ENCODE measurements at places on chromosomes 11 and 22. TPM values are rescaled to one million over a fixed set of nuclear protein-coding genes. Genes with fewer than 3 reads are reported as not detected.

ALDH3B1 gene
- 3.8 TPM for total RNA-seq

ARVCF gene
- total RNA-seq, result 32.9 TPM

DNA sequence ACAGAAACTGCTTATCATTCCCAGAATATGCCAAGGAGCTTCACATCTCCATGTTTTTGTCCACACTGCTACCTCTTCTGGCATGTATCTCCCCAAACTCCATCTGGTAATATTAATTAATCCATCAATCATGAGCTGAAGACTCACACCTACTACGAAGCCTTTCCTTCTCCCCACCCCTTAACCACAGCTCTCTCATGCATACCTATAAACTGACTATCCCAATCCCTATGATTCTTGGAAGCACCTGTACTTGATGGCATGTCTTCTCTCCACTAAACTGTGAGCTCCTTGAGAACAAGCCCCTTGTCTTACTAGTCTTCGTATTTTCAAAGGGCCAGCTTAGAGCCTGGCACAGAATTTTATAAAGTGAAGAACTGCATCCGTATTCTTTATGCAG lies 47.3 kb downstream of the RELT start:
- no peak for DNase-seq

GAB4 gene
- not detected for total RNA-seq

DNA sequence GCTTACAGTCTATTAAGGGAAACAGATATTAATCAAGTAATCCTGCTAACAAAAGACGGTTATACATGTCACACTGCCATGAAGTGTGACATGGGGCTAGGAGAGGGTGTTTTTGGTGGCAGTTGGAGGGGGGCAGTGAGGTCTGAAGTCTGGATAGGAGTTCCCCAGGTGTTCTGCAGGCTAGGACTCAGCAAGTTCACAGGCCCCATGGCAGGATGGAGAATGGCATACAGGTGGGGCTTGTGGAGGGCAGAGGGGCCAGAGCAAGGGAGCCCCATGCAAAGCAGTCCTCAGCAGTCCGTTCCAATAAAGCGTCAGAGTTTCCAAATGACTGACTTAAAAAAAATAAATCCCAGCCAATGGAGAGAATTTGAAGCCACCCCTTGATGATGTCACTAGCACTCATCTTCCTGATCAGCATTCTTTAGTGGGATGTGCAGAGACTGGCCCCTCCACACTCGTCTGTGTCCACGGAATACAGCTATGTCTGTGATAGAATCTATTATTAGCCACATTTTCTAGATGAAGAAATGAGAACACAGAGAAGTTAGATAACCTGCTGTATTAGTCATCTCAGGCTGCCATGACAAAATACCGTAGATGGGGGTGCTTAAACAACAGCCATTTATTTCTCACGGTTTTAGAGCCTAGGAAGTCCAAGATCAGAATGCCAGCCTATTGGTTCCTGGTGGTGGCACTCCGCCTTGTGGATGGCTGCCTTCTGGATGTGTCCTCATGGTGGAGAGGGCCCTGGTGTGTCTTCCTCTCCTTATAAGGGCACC lies 32.6 kb downstream of the PRDM11 start:
- DNase-seq, result no peak

DNA sequence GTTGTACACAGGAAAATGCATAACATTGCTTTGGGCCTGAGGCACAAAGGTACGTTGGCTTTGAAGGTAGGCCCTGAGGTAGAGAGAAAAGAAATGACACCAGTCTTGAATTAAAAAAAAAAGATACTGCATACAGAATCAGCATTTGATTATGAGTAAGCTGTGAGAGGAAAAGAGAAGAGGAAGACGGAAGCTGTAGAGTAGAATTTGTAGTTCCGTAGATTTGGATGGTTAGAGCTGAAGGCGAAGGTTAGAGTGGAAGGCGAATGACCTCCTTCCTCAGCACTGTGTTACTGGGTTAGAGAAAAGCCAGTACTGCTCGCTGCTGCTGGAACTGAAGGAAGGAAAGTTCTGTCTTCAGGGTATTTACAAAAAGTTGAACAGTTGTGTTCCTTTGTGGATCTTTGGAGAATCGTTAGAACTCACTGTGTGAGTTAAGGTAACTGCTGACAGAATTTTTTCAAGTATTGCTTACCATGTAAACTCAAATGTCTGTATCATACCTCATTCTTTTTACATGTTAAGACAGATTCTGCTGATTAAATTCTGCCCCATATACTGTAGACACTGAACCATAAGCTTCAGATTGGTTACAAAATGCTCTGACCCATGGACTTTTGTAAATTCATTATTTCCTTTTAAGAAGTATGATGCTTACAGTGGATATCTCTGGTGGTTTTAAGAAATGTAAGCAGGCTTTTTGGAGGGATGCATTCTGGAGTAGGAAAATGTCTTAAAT lies 50.2 kb downstream of the MCAM start:
- no peak for DNase-seq

- no peak for DNase-seq
These were observed 82.4 kb upstream of the CD44 start for GRCh38 chr11:35056391-35057093.

DNA sequence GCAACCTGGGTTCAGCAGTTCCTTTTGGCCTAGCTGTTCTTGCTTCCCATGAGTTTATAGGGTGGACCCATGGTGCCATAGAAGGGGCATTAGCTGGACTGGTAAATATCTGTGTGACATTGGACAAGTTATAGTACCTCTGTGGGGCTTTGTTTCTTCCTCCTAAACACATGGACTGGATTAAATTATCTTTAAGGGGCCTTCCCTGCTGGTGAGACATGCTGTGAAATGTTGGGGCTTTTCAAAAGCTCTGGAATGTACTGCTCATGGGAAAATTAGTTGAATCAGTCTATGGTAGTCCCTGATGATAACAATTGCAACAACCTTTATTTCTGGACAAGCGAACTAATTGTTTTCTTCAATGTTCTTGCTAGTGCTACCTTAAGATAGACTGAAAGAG lies 276.2 kb downstream of the BLID start:
- DNase-seq, result no peak

RCOR2 gene
- 6.3 TPM for total RNA-seq

DNA sequence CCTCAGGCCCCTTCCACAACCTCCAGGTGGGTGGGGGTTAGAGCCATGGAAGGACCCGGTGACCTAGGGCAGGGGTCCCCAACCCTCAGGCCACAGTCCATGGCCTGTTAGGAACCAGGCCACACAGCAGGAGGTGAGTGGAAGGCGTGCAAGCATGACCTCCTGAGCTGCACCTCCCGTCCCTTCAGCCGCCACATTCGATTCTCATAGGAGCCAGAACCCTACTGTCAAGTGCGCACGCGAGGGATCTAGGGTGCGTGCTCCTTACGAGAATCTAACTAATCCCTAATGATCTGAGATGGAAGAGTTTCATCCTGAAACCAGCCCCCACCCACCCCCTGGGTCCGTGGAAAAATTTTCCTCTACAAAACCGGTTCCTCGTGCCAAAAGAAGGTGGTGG lies 3.6 kb upstream of the KRTAP5-4 start:
- no peak for DNase-seq

All from heart right ventricle (tissue), 16 donors.